Sigmoid colon (tissue), 7 donors: ENCODE measurements at places on chromosomes 1 and 21. TPM values are rescaled to one million over a fixed set of nuclear protein-coding genes. Genes with fewer than 3 reads are reported as not detected.

The OTUD3 gene
- 5.4 TPM for total RNA-seq

The THEM5 gene
- not detected for total RNA-seq

The PRRX1 gene
- total RNA-seq, result 4.3 TPM

The PLPPR4 gene
- 0.71 TPM for total RNA-seq

The PIGV gene
- 9.6 TPM for total RNA-seq

The CHRM3 gene
- total RNA-seq, result 63.8 TPM
